ENCODE measurements at places on chromosomes 1 and 21.
A peak's percentile ranks its signal among the peaks of the same experiment; 100 is the strongest.

DNA sequence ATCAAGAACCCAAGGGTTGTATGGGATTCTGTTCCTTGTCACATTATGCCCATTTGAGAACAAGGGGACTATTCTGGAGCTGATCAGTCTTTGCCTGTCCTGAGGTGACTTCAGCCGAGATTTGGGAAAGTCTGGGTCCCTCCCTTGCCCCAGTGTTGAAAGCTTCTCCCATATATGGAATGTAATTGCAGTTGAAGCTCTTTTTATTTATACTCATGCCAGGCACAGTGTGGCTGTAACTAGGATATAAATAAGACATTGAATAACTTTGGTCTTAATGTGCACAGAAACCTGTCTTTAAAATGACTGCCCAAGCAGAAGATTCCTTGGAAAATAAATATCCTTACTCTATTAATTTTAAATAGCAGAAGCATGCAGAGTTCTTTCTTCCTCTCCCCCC is 15.2 kb downstream of the AKNAD1 start:
- DNase-seq: peak; percentile 22

- DNase-seq: no peak
Measured at GRCh38 chr1:162475089-162475488, 22.5 kb upstream of the UHMK1 start.

DNA sequence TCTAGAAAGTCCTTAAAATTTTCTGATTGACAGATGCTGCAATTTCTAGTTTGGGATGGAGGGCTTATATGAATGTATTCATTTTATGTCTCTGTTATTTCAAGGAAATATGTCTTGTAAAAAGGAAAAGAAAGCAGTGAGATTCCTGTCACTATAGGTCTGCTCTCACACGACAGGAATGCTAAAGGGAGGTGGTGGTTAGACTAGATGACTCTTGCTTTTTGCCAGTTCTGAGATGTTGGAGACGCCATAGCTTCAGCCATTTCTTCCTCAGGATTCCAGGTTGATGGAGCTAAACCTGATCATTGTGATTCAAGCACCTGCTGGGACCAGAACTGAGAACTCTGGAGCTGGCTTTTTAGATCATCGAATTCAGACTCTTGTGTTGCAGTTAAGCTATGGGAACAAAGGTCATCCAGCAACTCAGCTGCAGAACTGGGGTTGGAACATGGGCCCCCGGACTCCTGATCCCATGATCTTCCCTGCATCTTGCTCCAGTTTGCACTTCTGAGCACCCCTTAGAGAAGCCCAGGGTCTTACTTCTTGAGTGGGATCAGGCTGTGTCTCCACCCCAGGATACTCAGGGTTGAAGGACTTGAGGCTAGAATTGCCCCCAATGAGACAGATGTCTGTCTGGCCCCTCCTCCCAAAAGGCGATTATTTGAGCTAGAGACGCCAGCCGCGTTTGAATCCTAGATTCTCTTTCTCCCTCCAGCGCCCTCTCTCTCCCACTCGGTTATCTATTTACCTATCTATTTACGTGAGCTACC is 46.7 kb upstream of the FOXO6 start:
- DNase-seq: no peak

GRCh38 chr1:112817555-112818373 is 102.6 kb upstream of the PPM1J start:
- no peak for DNase-seq

GRCh38 chr1:194013561-194013960 is 827.1 kb upstream of the B3GALT2 start:
- DNase-seq: no peak

DNA sequence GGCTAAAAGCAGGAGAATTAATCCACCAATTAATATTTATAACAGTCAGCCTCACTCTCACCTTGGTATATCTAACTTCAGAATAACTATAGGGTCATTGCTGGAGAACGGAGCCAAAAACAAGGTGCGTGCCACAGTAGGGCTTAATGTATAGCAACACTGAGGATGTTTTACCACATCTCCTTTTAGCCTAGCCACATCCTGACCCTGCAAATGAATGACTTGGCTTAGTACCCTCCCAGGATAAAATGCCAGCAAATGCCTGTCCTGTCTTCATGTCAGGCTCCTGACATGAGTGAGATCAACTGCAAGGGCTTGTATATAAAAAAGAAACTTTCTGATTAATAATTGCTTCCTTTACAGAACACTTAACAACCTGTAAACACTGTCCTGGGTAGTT is 2.7 kb upstream of the CDC42BPA start:
- no peak for DNase-seq

- DNase-seq: no peak
Measured at GRCh38 chr1:56436912-56437417, 142.4 kb downstream of the PLPP3 start.

DNA sequence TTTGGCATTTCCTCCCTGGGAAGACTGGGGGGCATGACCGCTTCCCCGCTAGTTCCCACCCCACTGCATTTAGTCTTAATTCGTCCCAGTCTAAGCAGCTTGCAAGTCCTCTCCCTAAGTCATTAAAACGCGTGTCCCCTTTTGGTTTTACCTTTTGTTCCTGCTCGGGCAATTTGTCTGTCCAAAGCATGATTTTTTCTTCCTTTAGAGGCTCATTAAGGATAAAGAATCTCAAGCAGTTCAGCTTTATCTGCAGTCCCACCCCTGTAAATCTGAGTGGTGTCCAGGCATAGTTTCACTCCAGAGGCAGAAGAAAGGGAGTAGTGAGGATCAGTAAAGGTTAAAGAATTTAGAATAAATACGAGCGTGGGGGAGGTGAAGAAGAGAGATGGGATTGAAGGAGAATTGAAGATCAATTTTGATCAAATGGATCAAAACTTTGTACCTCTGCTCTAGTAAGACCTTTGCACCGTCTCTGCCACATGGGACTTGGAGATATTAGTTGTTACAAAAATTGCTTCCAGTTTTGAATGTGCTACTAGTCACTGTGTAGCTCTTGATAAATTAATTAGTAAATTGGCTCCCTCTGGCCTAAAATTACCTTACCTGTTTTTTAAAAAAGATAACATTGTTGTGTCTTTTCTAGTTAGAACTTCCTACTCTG is 989 bp upstream of the ETV3 start:
- DNase-seq: no peak

- DNase-seq: no peak
Measured at GRCh38 chr1:177897998-177898654, 71.7 kb downstream of the SEC16B start.
